ENCODE measurements at places on chromosomes 2 and 18.

- no peak for DNase-seq
Measured at GRCh38 chr2:23366720-23367119, 18.3 kb upstream of the KLHL29 start.

DNA sequence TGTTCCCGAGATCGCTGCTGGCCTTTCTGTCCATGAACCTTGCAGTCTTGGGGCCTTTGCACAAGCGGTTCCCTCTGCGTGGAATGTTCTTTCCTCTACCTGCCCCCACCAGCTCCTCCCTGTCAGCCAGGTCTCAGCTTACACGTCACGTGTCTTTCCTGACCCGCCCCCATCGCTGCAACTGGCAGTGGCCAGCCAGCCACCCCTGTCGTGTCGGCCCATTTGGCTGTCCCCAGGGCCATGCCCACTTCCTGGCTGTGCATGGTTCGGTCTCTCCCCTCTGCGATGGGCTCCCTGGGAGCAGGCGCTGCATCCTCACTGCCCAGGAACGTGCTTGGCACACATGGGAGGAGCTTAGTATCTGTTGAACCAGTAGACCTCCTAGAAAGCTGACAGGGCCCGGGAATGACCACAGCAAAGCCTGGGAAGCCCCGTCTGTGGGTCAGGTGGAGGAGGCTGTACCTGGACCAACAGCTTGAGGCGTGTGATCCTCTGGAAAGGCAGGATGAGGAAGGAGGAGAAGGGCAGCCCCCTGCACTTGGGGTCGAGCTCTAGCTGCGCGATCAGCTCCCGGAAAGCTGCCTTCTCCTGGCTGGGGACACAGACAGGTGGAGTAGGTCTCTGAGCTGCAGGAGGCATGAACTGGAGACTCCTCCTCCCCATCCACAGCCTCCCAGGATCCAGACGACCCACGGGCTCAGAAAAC lies 21.0 kb downstream of the SNORC start:
- no peak for DNase-seq

- DNase-seq: no peak
Measured at GRCh38 chr2:126359494-126359893, 296.5 kb upstream of the GYPC start.

DNA sequence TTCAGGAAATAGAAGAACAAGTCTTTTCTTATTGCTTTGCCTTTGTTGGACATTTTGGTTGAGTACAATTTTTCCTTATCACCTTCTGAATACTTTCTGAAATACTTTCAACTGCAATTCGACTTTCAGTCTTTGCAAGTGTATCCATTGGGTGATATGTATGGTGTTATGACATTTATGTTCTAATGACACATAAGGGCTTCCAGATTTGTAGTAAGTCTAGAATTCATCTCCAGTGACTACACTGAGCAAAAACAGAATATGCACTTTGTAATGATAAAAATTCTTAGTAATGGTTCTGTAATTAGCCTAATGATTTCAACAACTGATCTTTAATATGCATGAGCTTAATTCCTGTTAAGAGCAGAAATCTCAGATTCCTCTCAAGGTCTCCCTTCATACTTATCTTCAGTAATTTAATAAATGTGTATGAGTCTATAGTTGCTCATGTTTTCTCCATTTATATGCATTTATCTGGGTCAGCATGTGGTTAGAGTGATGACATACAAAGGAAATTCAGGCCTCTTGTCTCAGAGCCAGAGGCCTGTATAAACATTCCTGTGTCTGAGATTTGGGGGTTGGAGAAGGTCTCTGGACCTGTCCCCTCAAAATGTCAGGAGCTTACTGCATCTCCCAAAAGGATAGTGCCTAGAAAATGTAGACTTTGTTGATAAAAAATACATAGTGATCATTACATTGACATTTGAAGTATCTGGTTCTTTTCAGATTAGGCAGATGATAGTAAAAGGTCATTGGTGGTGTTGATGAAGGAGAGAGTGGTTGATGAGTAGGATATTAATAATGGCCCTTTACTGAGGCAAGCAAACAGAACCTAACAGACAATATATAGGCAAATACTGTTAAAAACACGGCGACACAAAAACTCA lies 114.9 kb downstream of the QPCT start:
- no peak for DNase-seq

GRCh38 chr2:47720036-47720435 lies 62.9 kb upstream of the MSH6 start:
- DNase-seq: no peak

- no peak for DNase-seq
Measured at GRCh38 chr2:157747695-157748370, 119.2 kb upstream of the ACVR1C start.

DNA sequence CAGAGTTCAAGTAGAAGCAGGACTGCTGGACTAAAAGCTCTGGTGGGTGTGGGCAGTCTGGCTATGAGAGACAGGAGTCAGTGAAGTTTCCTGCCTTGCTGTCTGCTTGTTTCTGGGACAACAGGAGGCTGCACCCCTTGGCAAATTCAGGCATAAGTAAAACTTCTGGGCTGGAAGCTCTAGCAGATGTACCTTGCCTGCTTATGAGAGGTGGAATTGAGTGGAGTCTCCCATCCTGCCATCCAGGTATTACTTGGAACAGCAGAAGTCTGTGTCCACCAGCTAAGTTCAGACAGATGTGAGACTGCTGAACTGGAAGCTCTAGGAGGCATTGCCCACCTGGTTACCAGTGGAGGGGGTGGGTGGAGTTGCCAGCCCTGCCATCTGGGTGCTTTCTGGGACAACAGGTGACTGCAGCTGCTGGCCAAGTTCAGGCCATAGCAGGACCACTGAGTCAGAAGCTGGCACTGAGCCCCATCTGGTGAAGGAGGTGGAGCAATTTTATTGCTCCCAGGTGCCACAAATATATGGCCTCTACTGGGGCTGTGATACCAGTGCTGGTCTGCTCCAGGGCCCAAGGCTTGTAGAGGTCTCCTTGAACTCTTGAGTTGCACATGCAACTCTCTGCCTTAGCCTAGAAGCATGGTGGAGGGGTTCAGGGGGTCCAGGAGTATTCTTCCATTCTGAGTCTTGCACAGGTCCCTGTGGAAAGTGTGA lies 199.4 kb upstream of the FN1 start:
- no peak for DNase-seq

- DNase-seq: no peak
Measured at GRCh38 chr2:101842471-101842870, 145.0 kb downstream of the MAP4K4 start.

GRCh38 chr18:3793545-3793944 lies 343.6 kb downstream of the TGIF1 start:
- DNase-seq: no peak

DNA sequence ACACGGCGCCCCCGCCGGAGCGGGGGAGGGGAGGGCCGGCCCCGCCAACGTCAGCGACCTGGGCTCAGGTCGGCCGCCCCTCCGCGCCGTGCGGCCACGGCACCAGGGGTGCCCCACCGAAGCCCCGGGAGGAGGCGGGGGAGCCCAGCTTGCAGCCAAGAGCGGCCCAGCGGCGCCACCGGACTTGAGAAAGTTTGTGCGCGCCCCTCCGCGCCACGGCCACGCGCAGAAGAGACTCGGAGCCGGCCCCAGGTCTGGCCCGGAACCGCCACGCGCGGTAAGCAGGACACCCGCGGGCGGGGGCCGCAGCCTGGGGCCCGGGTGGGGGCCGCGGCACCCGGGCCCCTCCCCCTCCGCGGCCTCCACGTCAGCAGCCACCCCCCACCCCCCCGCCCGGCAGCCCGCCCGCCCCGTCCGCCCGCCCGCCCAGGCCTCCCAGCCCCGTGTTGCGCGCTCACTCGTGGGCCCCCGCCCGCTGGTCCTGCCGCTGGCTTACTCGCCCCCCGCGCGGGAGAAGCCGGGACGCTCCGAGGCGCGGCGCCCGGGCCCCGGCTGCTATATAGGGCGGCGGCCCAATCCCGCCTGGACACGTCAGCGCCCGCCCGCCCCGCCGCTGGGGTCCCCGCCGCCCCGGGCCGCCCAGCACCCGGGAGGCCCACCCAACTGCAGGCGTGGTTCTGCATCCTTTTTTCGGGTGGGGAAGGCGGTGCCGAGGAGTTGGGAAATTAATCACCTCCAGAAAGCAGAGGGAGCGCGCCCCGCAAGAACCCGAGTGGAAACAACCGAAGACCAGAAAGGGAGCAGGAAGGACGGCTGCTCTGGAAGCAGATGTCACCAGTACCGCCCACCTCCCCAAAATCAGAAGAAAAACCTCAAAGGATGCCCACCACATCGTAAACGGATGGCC lies 42.9 kb downstream of the HDLBP start:
- DNase-seq: peak; percentile 32

GRCh38 chr2:207143215-207144172 lies 22.3 kb downstream of the KLF7 start:
- no peak for DNase-seq

- no peak for DNase-seq
Measured at GRCh38 chr2:98896416-98896815, 39.6 kb downstream of the CRACDL start.

GRCh38 chr2:207315131-207315530 lies 149.4 kb upstream of the KLF7 start:
- no peak for DNase-seq

- no peak for DNase-seq
Measured at GRCh38 chr18:4631239-4631638, 176.1 kb upstream of the DLGAP1 start.

DNA sequence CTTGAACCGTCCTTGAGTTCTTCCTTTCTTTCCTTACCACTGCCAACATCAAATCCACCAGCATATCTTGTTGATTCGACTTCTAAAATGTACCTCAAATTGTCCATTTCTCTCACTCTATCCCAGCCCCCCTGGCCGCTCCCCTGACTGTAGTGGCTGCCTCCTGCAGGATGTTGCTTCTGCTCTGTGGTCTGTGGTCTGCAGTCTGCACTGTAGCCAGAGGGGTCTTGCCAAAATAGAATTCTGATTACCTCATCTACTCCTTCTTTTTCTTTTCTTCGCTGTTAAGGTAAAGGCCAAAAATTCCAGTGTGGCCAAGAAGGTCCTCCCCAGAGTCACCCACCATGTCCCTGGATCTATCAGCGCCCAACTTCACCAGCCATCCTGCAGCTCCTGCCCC lies 79.5 kb upstream of the ALPP start:
- no peak for DNase-seq

DNA sequence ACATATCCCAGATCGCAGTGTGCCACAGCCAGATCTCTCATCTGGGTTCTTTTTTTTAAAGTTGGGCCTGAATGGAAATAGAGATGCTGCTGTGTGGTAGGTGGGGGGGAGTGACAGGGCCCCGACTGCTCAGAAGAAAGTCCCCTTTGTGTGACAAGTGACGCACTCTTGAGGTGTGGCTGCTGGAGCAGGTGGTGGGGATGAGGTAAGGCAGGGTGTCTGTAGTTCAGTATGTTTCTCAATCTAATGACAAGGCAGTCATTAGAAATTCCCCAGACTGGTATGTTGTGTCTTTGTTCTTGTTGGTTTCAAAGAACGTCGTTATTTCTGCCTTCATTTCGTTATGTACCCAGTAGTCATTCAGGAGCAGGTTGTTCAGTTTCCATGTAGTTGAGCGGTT lies 128.8 kb upstream of the TACR1 start:
- no peak for DNase-seq

DNA sequence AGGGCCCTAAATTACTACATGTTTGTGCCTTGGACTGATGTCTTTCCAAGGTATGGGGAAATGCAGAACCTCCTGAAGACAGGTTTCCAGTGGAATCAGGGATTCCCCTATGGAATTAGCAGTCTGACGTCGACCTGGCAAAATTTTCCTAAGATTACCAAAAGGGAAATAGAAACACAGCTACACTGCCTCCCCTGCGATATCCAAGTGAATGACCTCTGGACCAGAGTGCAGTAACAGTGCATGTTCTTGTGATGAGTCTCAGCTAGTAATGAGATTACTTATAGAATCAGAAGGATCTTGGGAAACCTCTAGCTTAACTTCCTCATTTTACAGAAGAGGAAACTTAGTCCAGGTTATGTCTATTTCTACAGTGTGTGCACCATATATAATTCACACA lies 21.3 kb upstream of the CHST9 start:
- no peak for DNase-seq
